ENCODE measurements at places on chromosomes 2 and 18.

DNA sequence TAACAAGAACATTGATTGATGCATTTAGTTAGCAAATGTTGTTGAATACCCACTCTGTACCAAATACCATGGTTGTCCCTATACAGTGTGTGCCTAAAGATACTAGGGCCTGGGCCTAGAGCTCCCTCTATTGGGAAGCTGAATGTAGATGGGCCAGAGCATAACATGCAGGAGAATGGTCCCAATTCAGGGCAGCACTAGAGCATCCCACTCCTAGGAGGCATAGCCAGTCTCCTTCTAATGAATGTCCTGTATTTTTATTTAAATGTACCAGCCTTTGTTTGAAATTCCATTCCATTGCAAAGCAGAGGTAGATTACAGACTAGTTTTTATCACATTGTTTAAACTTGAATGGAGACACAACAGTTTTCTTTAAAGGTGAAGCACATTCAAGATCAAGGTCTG, 90.6 kb downstream of the FEZ2 start:
- H3K36me3 ChIP-seq, result peaks cover 4% of the 10 kb centered on the region
- no peak overlapping the region for H3K4me3 ChIP-seq
- H3K27me3 ChIP-seq, result no peaks in the 10 kb centered on the region
- DNase-seq, result no peak
- no peaks in the 10 kb centered on the region for H3K4me1 ChIP-seq

DNA sequence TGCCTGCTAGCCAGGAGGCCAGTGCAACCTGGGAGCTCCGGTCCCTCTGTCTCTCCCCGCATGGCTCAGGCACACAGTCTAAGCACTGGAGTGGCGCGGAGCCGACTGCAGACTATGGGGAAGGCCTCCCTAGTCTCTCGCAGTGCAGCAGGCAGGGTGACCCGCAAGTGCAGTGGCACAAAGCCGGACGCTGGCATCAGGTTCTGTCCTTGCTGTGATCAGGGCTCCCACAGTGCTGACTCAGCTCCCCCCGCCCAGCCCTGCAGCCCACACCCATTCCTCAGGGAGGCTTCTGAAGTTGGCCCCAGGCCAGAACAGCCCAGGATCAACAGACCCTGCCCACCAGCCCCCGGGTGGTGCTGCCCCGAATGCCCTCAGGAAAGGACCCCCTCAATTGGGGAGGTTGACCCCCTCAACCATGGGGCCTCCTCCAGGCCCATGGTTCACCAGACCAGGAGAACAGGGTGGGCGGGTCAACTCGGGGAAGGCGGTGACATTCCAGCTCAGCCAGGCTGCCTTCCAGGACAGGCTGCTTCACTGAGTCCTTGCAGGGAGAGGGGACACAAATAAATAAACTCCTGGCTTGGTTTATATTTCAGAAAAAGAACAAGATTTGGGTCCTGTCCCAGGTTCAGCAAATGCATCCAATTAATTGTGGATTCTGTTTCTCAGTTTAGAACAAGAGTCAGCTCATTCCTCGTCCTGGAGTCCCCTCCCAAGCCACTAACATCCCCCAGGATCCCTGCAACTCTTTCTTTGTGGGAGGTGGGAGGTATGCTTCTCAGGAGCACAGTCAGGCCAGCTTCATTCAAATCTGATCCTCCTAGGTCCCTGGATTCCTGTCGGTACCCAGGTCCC, 12.2 kb downstream of the BIN1 start:
- no peaks in the 10 kb centered on the region for H3K4me1 ChIP-seq
- H3K27ac ChIP-seq, result no peak overlapping the region

DNA sequence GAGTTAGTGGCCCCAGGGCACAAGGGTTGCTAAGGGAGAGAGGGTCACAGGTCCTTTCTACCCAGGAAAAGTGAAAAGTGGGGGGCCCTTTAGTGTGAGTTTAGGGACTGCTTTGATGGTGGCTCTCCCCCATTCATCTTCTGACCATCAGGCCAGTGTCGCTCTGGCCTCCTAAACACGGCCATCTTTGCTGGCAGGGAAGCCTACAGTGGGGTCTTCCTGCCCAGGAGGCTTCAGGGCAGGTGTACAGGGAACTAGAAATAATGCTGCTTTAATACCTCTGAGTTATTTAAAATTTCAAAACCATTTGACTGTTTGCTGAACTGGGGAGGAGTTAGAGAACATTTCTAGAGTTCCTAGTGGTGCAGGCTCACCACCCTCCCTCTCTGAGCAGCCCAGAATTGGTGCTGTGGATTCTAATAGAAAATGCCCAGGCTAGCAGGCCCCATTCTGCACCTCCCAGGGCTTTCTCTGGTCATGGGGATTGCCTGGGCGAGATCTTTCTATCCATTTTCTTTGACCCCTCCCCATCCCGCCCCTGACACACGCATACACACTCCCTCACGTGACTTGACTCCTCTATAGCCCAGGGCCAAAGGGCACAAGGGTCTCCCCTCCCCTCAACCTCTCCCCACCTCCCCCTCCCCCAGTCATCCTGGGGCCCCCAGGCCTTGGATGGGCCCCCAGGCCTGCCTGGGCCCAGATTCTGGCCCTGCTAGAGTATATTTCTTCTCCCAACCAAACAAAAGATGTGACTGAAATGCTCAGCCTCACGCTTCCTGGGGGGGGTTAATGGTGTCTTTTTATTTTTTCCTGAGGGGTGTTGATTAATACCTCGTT, 3.1 kb downstream of the PKDCC start:
- DNase-seq, result no peak
- no peak overlapping the region for H3K27ac ChIP-seq
- peaks cover 3% of the 10 kb centered on the region for H3K4me1 ChIP-seq
- H3K27me3 ChIP-seq, result peaks cover 60% of the 10 kb centered on the region
- H3K36me3 ChIP-seq, result no peaks in the 10 kb centered on the region

- H3K4me3 ChIP-seq, result no peak overlapping the region
- H3K27me3 ChIP-seq, result peaks cover 38% of the 10 kb centered on the region
- no peaks in the 10 kb centered on the region for H3K36me3 ChIP-seq
- no peak overlapping the region for H3K27ac ChIP-seq
Measured at GRCh38 chr2:225091336-225091735, 49.1 kb upstream of the DOCK10 start.

DNA sequence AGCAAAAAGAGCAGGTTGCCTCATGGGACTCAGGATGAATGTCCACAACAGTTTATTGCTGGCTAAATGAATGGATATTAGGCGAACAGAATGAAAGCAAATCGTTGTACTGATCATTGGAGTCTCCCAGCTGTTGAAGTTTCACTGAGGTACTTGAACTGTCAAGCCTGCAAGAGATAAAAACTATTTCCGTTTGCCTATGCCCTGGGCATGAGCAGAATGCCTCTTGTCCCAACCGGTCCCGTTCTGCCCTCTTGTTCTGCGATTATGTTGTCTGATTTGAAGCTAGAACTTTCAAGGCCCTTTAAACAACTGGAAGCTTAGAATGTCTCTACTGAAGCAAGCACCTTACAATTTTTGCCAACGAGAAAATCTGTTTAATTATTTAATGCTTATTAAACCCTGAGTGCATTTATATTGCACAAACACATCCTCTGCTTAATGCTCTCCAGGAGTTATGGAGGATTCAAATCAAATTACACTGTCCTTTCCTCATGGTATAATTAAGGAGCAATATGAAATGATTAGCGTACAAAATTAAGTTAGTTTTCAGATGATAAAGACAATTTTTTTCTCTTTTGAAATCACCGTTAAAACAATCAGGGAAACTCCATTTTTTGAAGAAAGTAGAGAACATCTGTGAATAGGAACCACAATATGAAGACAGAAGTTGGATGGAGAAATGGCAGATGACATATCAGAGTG, 17.7 kb downstream of the QPCT start:
- no peaks in the 10 kb centered on the region for H3K36me3 ChIP-seq
- H3K4me1 ChIP-seq, result peaks cover 10% of the 10 kb centered on the region
- DNase-seq, result no peak
- H3K27me3 ChIP-seq, result peaks cover 12% of the 10 kb centered on the region
- no peak overlapping the region for H3K4me3 ChIP-seq

DNA sequence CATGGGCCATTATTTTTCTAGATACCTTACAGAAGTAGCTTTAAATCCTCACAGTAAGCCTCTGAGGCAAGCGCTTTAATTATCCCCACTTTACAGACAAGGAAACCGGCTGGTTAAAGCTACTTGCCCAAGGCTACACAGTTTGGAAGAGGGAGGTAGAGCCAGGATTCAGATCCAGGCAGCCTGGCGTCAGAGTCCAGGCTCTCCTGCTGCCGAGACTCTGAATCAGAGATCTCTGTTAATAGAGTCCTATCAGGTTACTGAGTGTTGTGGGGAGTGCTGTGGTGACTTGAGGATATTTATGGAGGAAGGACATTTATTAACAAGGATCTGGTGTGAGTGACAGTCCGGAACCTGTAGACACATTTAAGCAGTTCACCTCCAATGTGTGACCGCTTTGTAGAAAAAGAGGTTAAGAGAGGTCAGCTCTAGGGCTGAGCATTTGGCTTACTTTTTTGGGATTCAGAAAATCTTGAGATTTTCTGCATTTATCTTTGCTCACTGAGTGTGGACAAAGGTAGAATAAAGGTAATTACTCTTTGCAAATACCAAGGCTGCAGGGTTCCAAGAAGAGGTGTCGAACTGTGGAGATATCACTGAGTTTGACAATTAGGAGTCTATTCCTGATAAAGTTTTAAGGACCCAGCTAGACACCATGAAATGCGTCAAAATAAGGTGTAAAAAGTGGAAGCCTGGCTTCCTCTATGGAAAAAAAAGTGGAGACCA, 1.6 kb upstream of the CEP192 start:
- no peaks in the 10 kb centered on the region for H3K27me3 ChIP-seq
- DNase-seq, result no peak
- peaks cover 25% of the 10 kb centered on the region for H3K36me3 ChIP-seq
- H3K4me3 ChIP-seq, result peak overlapping the region; percentile 98
- H3K27ac ChIP-seq, result peak overlapping the region; percentile 93

GRCh38 chr2:58871469-58872142, 630.5 kb upstream of the FANCL start:
- H3K27ac ChIP-seq, result no peak overlapping the region
- no peaks in the 10 kb centered on the region for H3K27me3 ChIP-seq
- no peaks in the 10 kb centered on the region for H3K36me3 ChIP-seq
- no peaks in the 10 kb centered on the region for H3K4me1 ChIP-seq

DNA sequence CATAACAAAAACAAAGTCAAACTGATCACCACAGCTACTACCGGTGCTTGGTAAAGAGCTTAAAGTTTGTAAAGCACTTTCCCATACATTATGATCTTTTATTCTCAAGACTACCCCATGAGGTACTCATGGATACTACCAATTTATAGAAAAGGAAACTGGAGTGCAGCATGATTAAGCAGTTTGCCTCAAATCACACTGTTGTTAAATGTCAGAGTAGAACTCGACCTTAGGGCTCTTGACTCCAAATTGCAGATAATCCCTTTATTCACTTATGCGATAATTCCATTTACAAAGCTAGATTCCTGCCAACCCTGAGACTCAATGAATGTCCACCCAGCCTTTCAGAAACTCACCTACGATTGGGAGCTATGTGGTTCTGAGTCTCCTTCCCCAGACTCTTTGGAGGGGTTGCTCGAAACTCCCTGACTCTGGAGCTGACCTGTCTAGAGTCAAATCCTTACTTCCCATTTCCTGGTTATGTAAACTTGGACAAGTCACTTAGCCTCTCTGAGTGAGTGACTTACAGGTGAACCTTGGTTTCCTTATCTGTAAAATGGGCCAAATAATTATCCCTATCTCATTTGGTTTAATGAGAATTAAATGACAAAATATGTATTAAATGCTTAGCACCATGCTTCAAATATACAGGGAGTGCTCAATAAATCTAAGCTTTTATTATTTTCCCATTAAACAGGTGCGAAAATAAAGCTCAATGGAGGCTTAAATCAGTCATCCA, 47.4 kb downstream of the PSD4 start:
- peaks cover 11% of the 10 kb centered on the region for H3K4me1 ChIP-seq
- no peaks in the 10 kb centered on the region for H3K27me3 ChIP-seq
- H3K27ac ChIP-seq, result no peak overlapping the region
- no peaks in the 10 kb centered on the region for H3K36me3 ChIP-seq
- no peak for DNase-seq

Measured in effector memory CD8-positive, alpha-beta T cell (primary cell).